ENCODE measurements at places on chromosomes 2 and 18.

- no peak for DNase-seq
These were observed 90.3 kb downstream of the AKAIN1 start for GRCh38 chr18:5106730-5107129.

DNA sequence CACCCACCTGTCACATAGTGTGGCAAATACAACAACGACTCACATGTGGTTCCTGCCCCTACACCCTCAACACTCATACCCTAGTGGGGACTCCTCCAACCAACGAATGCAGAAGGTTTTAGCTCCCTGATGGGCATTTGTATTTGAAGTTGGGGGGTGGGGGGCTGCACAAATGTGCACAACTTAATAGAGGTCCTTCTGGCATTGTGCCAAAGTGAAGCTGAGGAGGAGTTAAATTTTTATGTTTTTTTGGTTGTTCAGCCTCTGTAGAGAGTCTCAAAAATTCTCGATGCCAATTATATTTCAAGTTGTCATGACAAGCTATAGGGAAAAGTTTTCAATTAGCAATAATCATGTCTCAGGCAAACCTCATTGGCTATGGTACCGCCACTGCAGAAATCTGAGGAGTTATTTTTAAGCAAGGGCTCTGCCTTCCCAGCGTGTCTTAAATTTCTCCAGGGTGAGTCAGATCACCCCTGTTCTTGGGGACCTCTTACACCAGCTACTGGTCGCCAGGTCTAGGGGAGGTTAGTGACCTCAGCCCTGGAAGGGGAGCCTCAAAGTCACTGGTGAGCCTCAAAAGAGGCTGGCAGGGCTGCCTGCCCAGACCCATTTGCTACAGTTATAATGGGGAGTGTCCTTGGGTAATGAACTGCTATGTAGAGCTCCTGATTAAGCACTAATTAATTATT lies 102.7 kb upstream of the TAF1B start:
- DNase-seq, result no peak

GRCh38 chr2:154195644-154196195 lies 324.0 kb downstream of the GALNT13 start:
- DNase-seq, result no peak

DNA sequence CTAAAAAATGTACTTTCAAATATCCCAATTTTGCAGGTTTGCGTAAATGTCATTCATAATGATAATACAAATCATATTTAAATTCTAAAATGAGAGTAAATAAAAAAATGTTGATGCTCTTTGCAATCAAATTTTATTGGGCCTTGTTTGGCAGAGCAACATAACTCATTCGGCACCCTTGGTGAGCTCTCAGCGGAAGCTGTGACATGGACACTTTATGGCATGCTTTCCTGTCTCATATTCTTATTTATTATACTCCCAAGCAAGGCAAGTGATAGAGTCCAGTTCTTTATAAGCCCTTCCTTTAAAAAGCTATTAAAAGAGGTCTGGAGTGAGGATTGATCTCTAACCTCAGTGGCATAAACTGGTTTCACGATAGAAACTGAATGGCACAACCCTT lies 1493.2 kb upstream of the NXPH2 start:
- DNase-seq, result no peak

DNA sequence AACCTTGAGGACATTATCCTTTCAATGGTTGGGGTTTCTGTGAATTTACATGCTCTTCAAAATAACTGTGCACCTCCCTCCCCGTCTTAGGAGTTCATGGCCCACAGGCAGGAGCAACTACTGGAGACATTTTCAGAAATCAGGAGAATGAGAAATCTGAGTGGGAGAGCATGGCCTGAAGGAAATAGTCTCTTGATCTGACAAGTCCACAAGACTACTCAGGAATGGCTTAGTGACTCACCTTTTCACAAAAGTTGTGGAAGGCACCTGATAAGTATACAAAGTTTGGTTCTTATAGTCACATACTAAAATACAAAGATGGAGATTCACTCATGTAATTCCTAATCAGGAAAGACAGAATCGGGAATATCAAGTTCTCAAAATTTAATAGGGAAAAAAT lies 83.6 kb upstream of the NCKAP5 start:
- no peak for DNase-seq

- no peak for DNase-seq
These were observed 445.1 kb upstream of the TRIB2 start for GRCh38 chr2:12271589-12271984.

DNA sequence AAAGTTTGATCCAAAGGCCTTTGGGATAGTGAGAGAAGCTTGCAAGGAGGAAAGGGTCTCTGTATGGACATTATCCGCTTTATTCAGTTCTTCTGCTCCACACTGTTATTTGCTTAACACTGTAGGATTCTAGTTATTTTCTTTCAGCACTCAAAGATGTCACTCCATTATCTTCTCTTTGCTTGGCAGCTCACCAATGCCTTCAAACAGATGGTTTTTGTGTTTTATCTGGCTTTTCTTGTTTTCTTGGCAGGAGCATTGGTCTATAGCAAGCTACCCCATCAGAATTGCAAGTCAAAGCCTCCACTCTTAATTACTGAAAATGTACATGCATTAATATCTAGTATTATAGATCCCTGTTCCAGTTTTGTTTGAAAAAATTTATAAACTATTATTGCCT lies 138.8 kb downstream of the EVA1A start:
- no peak for DNase-seq

DNA sequence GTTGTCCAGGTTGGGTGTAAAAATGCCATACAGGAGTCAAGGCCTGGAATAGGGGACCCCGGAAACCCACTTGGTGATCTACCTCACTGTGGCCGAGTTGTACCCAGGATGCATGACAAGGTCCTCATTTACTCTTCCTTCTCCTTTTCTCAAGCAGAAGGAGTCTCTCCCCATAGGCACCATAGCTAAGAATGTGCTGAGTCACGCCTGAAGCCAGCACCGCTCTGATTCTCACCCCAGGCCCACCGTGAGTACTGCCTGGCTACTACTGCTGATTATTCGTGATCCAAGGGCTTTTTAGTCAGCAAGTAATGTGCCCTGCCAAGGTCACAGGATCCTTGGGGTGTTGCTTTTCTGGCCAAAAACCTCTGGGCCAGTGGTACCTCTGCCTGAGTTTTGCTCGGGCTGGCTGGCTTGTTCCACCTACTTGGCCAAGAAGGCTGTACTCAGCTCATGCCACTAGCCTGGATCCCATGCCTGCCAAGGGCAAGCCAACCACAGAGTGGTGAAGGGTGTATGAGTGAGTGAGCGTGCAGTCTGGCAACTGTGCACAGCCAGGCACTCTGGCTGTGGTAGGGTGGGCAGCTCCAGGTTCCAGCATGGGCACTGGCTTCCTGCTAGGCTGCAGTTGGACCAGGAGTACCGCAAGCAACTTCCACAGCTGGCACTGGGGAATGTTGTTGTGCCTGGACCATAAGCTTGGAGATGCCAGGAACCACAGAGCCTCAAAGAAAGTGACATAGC lies 650.1 kb upstream of the VRK2 start:
- DNase-seq, result no peak

- peak; percentile 26 for DNase-seq
These were observed at the start of gene SYT4 for GRCh38 chr18:43277164-43277600. Gene SYT4, minus strand, starts transcription at chr18:43277490. Its CDS starts 209 bp downstream, at chr18:43277281.

- DNase-seq, result no peak
These were observed 17.6 kb downstream of the HDAC4 start for GRCh38 chr2:239383036-239383758.

GRCh38 chr2:238865015-238865719 lies 17.3 kb downstream of the TWIST2 start:
- DNase-seq, result no peak

- DNase-seq, result no peak
These were observed 79.8 kb upstream of the MC4R start for GRCh38 chr18:60452421-60452820.

- DNase-seq, result no peak
These were observed 1.0 kb downstream of the CXCR4 start for GRCh38 chr2:136116813-136117390.

DNA sequence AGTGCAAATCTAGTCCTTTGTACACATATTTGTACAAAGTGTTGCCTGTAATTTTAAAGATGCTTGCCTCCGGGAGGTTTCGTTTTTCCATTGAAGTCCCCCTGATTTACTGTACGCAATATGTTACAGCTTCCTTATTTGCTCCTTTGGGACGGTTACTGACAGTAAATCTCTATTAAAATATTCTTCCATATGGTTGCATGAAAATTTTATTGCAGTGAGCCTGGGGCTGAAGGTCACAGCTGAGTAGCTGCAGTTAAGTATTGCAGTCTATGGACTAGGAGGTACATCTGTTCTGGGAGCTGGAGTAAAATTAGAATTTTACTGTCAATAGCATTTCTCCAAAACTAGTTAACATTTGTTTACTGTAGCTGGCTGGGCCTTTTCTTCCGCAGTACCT lies 119.2 kb downstream of the ETAA1 start:
- no peak for DNase-seq

GRCh38 chr2:2291500-2292260 lies 39.4 kb downstream of the MYT1L start:
- DNase-seq, result peak; percentile 8

- DNase-seq, result no peak
These were observed 351.9 kb upstream of the SMIM21 start for GRCh38 chr18:75779450-75779849.

DNA sequence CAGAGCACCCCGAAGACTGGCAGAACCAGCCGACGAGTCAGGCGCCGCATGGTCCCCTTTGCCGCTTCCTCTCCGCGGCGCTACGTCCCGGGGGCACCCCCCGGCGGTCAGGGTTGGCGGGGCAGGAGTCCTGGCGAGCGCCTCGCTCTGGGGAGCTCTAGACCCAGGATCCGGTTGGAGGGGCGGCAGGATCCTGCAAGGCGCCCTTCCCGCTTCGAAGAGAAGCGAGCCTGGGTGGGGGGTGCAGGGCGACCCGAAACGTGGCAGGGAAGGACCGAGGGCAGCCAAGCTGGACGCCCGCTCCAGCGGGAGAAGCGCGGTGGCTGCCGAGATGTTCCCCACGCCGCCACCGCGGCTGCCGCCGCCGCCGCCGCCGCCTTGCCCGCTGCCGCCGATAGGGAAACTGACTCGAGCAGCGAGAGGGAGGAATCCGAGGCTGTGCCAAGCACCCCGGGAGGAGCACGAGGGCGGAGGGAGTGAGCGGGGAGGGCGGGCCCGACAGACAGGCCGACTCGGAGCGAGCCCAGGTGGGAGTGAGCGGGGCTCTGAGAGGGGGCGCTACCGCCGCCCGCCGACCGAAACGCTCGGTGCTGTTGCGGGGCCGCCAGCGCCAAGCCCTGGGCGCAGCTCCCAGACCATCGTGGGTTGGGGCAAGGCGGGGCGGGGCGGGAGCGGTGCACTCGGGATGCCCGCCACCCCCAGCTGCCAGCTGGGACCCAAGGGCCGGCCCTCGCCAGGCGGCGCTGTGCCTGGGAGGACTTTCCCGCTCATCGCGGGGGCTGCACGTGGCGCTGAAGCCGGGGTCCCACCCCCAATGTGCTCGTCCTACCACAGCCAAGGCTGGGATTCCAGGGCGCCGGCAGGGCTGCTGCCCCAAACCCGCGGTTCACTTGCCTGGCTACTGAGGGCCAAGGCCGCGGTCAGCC lies at the start of gene GALNT14:
TSS of gene GALNT14 (minus strand) at position 404 of the 926 bp plus-strand sequence. CDS start at position 50, 354 bp downstream.
- DNase-seq, result no peak

- no peak for DNase-seq
These were observed 55.5 kb downstream of the CRACDL start for GRCh38 chr2:98880266-98881152.

GRCh38 chr2:27792759-27793158 lies 21.2 kb downstream of the MRPL33 start:
- DNase-seq, result no peak

DNA sequence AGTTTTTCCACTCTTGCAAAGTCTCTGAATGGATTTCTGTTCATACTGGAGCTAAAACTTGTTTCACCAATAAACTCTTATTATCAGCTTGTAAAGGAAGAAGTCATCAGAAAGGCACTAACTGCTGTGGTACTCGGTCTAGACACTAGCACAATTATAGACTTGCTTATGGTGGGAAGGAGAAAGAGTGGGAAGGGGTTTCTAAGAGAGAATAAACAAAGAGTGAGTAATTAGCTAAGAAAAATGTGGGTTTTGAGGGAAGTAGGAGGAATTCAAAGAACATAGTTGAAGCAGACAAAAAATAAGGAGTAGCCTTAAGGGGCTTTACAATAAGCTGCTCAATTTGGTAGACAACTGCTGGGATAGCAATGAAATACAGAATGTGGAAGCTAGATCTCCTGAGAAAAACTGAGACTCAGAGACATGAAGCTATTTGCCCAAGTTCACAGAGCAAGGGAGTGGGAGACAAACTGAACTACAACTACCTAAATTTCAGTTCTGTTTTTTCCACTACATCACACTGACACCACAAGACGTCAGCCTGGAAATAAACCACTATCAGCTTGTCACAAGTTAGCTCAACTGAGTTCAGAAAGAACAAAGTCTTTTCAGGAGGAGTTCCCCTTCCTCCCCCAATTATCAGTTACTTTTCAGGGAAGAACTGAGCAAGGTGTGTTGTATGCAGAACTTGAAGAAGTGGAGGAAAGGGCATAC lies 59.7 kb downstream of the MAP4K3 start:
- DNase-seq, result no peak

DNA sequence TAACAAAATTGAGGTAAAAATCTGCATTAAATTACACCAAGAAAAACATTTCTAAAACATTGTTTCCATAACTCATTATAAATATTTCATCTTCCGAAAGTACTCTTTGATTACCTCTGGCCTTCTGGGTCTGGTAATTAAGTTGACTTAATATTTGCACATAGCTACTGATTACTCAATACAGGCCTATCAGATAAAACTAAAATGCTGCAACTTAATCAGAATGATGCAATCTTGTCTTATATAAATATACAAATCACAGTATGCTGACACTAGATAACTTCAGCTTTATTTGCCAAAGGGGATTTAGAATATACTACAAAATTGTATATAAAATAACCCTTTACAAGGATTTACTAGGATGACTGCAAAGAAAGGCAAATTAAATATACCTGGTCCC lies 49.3 kb downstream of the SLC35F5 start:
- no peak for DNase-seq

DNA sequence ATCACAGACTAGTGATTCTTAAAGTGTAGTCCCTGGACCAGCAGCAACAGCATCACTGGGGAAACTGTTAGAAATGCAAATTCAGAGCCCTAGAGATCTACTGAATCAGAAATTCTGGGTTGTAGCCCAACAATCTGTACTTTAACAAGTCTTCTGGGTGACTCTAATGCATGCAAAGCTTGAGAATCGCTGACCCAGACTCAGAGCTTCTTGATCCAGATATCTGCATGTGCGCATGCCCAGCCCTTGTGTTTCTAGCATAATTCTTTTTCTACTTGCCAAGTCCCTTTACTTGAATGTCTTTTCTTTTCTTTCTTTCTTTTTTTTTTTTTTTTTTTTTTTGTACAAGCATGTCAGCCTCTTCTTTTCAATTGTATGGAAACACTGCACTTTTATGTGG lies 60.4 kb downstream of the FIGN start:
- no peak for DNase-seq

DNA sequence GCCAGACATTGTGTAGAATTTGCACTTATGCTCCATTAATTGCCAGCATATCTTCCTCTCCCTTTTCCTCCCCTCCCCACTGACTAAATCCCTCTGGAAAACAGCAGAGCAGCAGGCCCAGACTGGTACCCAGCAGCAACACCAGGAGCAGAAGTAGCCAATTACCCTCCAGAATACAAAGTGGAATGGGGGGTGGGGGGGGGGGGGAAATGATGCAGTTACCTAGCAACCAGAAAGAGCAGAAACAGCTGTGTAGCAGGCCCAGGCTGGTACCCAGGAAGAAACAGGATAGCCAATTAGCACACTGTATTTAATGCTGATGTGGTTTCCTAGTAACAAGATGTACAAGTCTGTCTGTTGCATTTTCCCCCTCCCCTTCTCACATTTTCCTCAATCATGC lies 52.3 kb downstream of the KLF7 start:
- DNase-seq, result peak; percentile 82

GRCh38 chr2:7194950-7195349 lies 277.7 kb downstream of the RNF144A start:
- no peak for DNase-seq
